ENCODE measurements at places on chromosomes 16 and 17.

GRCh38 chr16:2009164-2009711, 383 bp downstream of the ZNF598 start:
- no peak for DNase-seq

DNA sequence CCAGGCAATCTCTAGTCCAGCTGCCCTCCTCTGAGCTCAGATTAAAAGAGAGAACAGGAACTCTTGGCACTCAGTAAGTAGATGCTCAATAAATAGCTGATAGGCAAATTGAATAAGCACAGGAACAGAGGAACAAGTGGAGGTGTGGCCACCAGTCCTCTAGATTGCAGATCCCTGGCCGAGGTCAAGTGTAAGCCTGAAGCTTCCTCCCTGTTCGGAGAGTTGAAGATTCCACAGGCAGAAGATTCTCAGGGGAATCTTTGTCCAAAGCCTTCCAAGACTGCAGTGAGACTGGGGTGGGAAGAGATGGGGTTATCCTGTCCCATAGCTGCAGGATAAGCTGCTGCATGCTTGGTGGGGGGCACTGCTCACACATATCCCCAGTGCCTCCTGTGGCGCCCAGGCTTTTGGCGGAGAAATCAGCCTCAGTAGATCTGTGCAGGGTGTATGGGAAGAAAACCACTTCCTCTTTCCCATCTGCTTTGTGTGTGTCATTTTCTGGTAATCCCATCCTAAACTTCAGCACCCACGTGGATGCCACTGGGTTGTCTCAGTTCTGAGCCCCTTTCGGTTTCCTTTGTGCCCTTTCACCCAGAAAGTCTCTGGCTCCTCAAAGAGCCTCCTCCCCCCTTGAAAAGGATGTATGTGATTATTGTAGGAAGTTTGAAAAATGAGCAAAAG, 12.1 kb downstream of the CD300A start:
- DNase-seq = peak; percentile 51

DNA sequence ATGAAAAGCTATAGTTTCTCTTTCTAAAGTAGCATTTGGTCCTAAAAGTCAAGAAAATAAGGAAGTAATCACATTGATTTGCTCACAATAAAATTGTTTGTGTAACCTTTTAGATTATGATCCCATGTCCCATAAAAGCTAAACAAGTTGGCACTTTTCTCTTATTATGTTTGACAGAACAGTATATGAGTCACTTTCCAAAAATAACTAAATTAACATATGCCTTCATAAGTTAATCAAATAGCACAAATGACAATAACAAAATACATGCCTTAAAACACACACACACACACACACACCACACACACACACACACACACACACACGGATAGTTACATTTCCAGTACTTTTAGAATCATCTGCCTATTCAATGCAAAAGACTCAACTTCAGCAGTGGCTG, 2.8 kb downstream of the MED13 start:
- DNase-seq = no peak

DNA sequence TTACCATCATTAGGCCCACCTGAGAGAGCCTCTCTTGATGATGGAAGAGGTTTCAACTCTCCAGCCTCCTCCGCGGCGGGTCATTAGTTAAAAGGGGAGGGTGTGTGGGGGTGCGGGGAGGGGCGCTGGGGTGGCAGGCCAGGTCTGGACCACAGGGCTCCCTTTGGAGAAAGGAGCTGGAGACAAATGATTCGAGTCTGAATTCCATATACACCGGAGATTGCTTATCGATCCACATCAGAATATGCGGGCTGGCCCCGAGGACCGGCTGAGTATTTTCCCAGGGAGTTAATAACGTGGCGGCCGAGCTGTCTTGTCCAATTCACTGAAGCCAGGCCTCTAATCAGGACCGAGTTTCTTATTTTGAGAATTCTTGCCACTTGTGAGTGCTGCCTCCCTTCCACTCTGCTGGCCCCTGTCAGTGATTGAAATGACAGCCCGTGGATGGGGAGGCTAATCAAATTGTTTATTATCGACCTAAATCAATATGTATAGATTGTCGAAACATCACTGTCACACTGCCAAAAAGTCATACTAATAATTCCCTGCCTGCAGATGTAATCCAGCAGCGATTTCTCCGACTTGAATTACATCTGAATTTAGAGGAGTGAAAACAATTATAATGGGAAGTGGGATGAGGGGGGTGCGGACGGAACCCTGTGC, 202.7 kb downstream of the SALL1 start:
- DNase-seq = no peak

DNA sequence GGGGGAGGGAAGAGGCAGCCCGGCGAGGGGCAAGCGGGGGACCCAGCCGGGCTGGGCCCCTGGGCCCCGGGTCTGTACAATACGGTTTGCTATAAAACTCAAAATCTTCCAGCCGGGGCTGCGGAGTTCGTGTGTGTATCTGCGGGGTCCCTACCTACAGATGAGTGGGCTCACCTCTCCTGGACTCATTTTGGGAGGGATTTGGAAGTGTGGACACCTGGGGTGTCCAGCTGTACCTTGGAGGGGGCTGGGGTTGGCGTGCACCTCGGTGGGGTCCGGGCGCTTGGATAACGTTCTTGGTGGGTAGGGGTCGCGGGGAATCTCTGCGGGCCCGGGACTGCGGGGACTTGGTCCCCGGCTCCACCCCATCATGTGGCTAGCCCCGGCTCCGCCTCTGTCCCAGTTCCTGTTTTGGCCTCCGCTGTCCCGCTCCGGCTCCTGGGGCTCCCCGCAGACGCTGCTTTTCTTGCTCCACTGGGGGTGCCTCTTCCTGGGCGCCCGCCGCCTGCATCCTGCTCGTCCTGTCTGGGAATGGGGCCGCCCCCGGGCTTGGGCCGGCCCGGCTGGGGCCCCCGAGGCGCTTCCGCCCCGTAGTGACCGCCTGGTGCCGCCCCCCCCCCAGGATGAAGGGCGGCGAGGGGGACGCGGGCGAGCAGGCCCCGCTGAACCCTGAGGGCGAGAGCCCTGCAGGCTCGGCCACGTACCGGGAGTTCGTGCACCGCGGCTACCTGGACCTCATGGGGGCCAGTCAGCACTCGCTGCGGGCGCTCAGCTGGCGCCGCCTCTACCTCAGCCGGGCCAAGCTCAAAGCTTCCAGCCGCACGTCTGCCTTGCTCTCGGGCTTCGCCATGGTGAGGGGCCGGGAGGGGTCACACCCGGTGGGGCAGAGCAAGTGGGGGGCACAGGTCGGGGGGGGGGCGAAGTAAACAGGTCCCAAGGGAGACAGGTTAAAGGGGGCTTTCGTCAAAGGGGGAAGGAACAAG, at the start of gene ORAI3:
Gene ORAI3, plus strand, starts transcription at position 402 of the 983 bp plus-strand sequence. Its CDS starts 222 bp downstream, at position 624.
- peak; percentile 58 for DNase-seq

DNA sequence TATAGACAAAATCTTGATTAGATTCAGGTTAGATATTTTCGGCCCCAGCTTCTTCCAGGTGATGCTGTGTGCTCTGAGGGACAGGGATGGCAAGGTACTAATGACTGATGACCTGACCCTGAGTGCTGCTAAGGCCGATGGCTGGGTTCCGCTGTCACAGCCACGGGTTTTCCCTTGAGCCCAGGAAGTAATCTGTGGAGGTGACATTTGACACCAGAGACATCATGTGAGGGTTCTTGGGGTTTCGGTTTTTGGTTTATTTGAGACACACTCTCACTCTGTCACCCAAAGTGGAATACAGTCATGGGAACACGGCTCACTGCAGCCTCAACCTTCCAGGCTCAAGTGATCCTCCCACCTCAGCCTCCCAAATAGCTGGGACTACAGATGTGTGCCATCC, 9.8 kb downstream of the OTOP3 start:
- no peak for DNase-seq

- DNase-seq = no peak
These were observed 1.6 kb upstream of the GNA13 start for GRCh38 chr17:65058146-65058545.

DNA sequence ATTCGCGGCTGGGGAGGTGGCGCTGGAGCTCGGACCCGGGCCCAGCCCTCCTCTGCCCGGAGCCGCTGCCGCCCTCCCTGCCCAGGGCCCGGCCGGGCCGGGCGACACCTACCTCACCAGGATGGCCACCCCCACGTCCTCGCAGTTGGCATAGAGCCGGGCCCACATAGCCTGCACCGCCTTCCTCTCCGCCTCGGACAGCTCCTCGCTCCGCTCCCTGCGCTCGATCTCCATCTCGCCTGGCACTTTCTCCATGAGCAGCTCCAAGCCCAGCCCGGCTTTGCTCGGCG, 276 bp downstream of the CYGB start:
- no peak for DNase-seq

DNA sequence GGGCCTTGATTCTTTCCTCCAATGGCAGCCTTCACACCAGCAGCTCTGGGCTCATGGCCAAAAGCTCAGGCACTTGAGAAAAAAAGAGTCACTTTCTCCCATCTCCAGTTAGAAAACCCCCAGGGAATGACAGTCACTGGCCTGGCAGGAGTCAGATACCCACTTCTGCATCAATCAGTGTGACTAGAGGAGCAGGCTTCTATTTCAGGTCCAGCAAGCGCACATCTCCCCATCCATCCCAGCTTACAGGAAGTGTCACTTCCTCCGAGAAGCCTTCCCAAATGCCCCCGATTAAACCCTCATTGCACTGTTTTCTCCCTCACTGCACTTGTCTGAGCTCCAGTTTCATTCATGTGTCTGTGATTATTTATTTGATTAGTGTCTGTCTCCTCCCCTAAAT, 30.4 kb upstream of the CCL1 start:
- DNase-seq = no peak

DNA sequence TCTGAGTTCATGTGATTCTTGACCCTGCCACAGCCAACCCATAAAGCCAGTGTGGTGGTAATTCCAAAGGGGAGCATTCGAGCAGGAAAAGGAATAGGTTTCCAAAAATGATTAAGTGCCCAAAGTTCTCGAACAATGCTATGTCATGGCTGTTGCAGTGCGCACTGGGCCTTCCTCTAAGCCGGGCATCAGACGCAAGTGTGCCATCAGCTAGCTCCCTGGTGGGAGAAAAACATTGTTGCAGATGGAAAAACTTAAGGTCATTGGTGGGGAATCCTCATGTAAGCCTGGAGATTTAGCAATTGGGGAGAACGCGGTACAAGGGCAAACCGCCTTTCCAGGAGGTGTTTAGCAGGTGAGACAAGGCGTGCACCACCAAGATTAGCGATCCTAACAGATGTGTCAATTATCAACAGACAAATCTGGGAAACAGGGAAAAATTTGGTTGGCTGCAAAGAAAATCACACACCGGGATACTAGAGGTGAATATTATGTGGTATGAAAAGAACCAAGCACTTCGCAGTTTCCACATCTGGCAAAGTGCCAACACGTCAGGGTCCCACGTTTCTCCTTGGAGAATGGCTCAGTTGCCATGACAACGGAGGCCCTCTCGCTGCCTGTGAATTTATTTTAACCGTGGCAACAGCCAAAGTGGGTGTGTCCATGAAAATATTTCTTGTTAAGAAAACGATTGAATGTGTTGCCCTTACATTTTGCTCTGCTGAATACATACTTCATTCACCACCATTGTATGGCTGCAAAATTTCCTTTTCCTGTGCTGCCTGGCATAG, 118.5 kb upstream of the CACNG5 start:
- no peak for DNase-seq

- no peak for DNase-seq
These were observed 80.4 kb upstream of the DHX40 start for GRCh38 chr17:59485015-59485414.

DNA sequence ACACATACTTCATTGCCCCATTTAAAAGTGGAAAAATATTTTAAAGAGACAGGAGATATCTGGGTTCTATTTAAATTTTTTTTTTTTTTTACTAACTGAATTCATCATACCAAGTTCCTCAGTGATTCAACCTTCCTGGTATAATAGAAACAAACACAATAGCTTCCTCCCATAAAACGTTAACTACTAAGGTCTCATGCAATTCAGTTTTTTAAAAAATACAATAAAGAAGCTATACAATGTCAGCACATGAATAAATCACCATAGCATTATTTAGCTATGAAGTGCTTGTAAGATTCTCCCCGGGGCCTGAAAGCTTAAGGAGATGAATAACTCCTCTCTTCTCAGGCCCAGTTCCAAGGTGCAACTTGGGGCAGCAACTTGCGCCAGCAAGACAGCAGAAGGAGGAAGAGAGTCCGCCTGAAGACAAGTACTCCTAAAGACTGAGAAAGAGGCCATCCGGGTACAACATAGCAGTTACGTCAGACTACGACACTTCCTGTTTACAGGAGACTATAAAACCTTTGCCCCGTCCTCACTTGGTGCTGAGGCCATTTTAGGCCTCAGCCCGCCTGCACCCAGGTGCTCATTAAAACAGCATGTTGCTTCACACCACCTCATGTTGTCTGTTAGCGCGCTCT, 81.5 kb downstream of the MYO1D start:
- DNase-seq = no peak

GRCh38 chr17:63956296-63956920, 16.3 kb downstream of the SCN4A start:
- DNase-seq = no peak

- DNase-seq = no peak
These were observed 3.4 kb downstream of the WWOX start for GRCh38 chr16:78102865-78103264.

DNA sequence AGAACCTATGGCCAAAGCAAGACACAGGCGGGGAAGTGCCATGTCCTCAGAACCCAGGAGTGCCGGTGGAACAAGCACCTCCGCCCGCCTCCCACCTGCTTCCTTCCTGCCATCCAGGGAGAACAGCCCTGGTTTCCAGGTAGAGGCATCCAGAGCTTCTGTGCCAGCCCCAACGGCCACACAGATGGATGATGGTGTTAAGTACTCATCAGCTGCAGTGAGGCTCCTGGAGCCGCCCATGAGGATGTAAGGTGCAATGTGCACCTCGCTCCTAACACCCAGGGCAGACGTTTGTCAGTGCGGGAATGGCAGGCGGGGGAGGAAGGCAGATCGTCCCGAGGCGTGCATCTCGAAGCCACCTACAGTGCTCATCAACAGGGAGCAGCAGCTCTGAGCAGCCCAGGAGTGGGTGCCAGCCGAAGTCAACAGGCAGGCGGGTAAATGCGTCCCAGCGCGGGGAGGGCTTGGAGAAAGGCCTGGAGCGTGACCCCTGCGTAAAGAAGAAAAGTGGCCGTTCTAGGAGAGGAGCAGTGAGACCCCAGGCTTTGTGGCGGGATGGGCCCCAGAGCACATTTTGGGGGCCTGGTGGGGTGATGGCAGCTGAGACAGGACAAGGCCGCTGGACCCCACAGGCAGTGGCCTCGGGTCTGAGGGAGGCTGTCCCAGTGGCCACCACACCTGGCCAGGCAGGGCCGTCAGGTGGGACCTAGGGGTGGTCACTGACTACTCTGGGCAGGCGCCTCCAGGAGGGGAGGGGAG, 46.1 kb upstream of the ACSF3 start:
- no peak for DNase-seq

DNA sequence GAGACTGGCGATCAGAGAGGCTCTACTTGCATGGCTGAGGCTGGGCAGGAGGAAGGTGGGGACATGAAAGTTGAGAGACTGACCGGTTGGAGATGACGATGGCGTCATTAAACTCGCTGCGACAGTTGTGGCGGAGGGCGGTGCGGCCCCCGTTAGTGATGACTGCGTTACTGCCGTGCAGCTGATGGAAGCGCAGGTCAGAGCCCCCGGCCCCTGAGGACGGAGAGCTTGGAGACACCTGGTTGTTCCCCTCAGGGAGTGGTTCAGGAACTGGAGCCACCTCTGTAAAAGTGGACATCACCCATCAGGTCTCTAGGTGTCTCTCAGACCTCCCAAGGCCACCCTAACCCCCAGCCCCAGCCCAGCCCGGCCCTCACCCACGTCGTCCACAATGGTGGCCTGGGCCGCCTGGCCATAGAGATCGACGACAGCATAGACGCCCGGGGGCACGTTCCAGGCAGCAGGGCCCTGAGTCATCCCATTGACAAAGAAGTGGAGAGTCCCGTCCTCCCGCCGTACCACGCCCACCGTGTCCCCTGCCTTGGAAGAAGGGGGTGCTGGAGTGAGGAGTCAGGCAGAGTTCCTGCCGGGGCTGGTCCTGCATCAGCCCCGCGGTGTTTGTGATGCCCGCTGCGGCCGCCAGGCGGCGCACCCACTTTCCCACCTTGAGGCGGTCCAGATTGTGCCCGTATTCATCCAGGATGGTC, 5.3 kb downstream of the NEURL4 start:
- peak; percentile 71 for DNase-seq
